ENCODE measurements at places on chromosomes 5 and 9.

GRCh38 chr5:134594797-134595457 is 37.7 kb downstream of the SAR1B start:
- DNase-seq = peak; percentile 16

- DNase-seq = no peak
Observed at GRCh38 chr5:135138116-135138850, 104.3 kb upstream of the PITX1 start.

- no peak for DNase-seq
Observed at GRCh38 chr9:81634915-81635516, 54.3 kb downstream of the TLE1 start.

- no peak for DNase-seq
Observed at GRCh38 chr9:116391306-116391900, 237.8 kb downstream of the PAPPA start.

GRCh38 chr5:170650850-170651249 is 132.7 kb upstream of the GABRP start:
- DNase-seq = no peak

DNA sequence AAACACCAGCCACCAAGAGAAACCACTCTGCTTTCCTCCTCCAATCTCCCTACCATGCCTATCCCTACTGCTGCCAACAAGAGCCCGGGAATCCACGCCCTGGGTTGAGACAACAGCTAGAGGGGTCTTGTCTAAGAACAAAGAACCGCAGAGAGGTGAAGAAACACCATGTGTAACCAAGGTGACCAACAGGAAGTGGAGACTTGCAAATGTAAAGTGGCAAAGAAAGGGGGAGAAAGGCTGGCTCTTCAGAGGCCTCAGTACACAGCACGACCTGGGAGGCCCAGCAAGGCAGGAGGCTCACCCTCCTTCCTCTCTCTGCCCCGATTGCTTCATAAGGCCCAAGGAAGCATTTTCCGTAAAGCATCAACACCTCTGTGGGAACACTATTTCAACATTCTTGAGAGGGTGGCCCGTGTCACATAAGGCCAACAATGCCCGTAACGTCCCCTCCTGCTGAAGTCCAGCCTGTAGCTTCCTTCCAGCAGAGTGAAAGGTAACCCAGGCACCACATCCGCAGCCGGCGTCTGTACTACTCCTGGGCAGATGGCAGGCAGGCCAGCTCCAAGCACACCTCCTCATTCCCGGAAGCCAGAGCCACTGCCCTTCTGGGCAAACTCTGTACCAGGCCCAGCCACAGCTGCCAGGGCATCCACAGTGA is 18.3 kb downstream of the CCNJL start:
- no peak for DNase-seq

GRCh38 chr9:22425551-22425950 is 21.1 kb upstream of the DMRTA1 start:
- no peak for DNase-seq

DNA sequence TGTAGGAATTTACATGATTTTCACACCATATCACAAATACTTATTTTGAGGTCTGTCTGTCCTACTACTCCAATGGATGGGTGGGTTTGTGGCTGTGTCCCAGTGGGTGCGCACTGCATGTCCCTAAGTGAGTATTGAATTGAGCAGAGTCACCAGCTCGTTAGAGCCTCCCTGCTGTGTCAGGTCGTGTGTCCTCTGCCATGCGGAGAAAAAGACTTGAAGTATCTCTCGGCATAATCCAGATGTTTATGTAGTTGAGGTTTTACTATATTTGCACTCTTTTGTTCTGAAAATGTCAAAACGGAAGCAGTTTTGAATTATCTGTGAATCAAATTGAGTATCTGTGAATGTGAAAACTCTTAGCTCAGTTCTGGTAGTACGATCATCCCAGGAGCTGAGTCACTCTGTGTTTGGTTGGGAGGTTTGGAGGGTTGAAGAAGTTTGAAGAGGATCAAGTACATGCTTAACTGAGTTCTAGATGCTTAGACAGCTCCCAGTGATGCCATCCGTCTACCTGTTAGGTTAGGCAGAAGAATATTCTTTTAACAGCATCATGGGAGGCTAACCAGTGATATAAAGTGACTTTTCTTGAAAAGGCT is 194.2 kb downstream of the TENT4A start:
- DNase-seq = no peak

DNA sequence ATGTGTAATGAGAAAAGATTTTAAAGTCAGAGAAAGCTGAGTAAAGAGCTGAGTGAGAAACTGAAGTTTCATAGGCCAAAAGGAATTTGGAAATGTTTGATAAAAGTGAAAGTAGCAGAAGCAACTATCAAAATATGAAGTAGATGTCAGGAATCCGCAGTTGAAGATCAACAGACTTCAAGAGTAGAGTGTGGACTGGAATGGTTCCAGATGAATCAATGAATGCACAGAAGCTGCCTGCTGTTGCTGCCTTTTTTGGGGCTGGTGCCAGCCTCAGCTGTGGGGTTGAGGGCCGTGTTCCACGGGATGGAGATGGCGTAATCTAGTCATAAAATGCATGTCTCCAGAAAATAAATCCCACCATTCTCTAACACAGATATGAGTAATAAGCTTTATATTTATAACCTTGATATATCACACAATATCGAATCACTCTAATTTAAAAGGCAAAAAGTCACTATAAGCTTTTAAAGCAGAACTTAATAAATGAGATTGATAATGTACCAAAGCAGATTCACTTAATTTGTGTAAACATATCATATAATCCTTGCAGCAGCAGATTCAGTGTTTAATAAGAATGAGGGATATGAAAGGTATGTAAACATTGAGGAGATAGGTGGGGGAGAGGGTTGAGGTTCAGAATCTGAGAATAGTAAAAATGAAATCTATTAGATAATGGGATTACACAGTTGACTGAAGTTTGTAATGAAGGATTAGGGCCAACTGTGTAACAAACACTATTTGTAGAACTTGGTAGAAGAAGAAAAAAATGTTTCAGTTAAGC is 652.3 kb upstream of the FTMT start:
- no peak for DNase-seq

All from NCI-H2107 (cell line).